ENCODE measurements at places on chromosomes 6 and 20. TPM values are rescaled to one million over a fixed set of nuclear protein-coding genes. Genes with fewer than 3 reads are reported as not detected.

DNA sequence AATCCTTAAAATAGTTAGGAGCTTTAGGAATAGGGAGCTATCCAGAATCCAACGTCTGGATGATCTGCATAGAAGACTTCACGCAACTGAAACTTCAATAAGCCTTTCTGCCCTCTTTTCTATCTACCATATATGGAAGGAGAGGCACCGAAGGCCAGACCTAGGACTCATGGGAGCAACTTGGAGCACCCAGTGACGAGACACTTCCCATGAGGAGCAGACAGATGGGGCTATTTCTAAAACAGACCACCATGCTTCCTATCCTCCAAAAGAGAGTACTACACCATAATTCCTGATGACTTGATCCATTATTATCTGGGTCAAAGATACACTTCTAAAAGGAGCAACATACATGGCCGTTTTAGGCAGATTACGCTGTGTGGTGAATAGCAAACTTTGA lies 6.0 kb downstream of the RPP40 start:
- no peak for DNase-seq
- H3K4me3 ChIP-seq: no peak overlapping the region
- no peaks in the 10 kb centered on the region for H3K27me3 ChIP-seq
- H3K36me3 ChIP-seq: peaks cover 20% of the 10 kb centered on the region
- H3K4me1 ChIP-seq: peaks cover 3% of the 10 kb centered on the region

DNA sequence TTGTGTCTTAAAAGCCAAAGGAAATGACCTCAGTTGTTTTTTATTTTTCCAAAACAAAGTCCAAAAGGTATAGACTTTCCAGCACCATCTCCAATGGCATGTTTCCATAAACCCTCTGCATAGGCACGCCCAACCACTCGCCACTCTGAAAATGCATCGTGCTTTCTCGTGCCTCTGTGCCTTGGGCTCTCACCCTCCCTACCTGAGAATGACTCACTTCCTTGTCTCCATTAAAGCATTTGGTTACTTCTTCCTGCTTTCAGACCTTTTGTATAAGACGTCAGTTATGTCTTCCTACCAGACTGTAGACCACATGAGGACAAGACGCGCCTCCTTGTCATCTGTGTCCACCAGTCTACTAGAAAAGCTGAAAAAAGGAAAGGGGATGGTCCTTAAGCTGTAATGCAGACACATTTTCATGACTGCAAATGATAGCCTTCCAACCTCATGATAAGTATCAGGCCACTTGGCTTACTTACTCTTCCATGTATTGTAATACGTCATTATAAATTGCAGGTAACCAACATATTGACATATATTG lies 61.2 kb upstream of the CDYL start:
- peaks cover 3% of the 10 kb centered on the region for H3K4me1 ChIP-seq
- H3K27ac ChIP-seq: no peak overlapping the region

DNA sequence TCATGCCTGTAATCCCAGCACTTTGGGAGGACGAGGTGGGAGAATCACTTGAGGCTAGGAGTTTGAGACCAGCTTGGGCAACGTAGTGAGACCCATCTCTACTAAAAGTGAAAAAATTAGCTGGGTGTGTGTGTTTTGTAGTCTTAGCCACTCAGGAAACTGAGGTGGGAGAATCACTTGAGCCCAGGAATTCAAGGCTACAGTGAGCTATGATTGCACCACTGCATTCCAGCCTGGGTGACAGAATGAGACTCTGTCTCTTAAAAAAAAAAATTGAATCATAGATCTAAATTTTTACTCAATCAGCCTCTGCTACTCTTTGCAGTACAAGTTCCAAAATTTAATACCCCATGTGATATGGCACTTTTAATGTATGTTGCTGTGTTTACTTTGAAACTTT lies 121.6 kb downstream of the ARMC2 start:
- no peak overlapping the region for H3K27ac ChIP-seq
- DNase-seq: no peak
- H3K27me3 ChIP-seq: no peaks in the 10 kb centered on the region
- H3K4me1 ChIP-seq: peaks cover 14% of the 10 kb centered on the region

- H3K36me3 ChIP-seq: no peaks in the 10 kb centered on the region
- H3K27me3 ChIP-seq: no peaks in the 10 kb centered on the region
- H3K4me1 ChIP-seq: no peaks in the 10 kb centered on the region
- no peak overlapping the region for H3K4me3 ChIP-seq
Observed at GRCh38 chr20:40481743-40482458, 207.1 kb downstream of the MAFB start.

DNA sequence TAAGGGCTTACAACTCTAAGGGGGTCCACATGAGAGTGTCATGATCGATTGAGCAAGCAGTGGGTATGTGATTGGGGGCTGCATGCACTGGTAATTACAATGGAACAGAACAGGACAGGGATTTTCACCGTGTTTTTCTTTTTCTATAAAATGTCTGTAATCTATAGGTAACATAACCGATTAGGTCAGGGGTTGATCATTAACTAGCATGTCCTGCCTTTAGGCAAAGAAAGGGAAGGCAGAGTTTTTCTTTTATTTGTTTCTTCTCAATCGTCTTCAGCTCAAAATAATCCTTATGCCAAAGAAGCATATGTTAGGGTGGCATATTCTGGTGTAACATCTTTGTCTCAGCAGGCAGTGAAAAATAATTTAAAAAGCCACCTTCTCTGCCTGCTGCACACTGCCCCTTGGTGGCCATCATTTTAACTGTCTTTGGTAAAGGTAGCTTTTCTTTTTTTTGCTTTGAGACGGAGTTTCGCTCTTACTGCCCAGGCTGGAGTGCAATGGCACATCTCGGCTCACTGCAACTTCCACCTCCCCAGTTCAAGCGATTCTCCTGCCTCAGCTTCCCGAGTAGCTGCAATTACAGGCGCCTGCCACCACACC lies 9.7 kb upstream of the CEP43 start:
- H3K4me1 ChIP-seq: peaks cover 26% of the 10 kb centered on the region
- no peak overlapping the region for H3K4me3 ChIP-seq

CD93 gene
- total RNA-seq: 0.07 TPM

- H3K27ac ChIP-seq: no peak overlapping the region
- no peaks in the 10 kb centered on the region for H3K27me3 ChIP-seq
- no peak for DNase-seq
- H3K4me1 ChIP-seq: no peaks in the 10 kb centered on the region
- peaks cover 24% of the 10 kb centered on the region for H3K36me3 ChIP-seq
Observed at GRCh38 chr6:87618531-87618930, 28.6 kb downstream of the ORC3 start.

All from mesothelial cell of epicardium (in vitro differentiated cells).